ENCODE measurements at places on chromosomes 12 and 14.

DNA sequence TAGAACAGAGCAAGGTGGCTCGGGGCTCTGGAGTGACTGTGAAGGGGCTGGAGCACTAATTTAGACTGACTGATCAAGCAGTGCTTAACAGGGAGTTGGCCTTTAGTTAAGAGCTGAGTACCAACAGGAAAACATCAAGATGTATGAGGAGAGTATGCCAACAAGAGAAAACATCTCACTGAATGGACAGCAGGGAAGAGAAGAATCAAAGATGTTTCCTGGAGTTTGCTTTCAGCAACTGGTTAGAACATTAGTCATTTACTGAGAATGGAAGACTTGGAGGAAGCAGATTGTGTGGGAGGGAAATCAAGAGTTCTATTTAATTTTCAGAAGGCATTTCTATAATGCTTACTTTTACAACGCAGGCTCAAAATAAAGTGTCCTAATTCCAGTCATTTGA lies 259.3 kb downstream of the ADAMTS20 start:
- DNase-seq = no peak

- no peak for DNase-seq
Observed at GRCh38 chr12:12561371-12562015, 1.2 kb downstream of the DUSP16 start.

DNA sequence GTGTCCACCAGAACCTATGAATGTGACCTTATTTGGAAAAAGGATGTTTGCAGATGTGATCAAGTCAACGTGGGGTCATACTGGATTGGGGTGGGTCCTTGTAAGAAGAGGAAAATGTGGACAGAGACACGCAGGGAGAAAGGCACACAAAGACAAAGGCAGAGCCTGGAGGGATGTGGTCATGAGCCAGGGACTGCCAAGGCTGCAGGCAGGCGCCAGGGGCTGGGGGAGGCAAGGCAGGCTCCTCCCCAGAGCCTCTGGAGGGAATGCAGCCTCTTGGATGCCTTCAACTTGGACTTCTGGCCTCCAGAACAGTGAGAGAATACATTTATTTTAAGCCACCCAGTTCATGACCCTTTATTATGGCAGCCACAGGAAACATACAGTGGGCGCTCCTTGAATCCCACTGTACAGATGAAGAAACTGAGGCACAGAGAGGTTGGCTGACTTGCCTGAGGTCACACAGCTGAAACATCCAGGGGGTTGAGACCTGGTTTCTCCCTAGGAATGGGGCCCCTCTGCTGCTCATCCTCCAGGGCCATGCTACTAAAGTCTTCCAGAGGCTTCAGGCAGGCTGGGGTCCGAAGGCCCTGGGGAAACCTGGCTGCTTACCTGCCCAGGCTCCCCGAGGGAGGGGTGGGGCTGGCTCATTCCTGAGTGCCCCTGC lies 99.7 kb downstream of the RFLNA start:
- no peak for DNase-seq

- no peak for DNase-seq
Observed at GRCh38 chr12:92628476-92628875, 74.3 kb upstream of the PLEKHG7 start.

DNA sequence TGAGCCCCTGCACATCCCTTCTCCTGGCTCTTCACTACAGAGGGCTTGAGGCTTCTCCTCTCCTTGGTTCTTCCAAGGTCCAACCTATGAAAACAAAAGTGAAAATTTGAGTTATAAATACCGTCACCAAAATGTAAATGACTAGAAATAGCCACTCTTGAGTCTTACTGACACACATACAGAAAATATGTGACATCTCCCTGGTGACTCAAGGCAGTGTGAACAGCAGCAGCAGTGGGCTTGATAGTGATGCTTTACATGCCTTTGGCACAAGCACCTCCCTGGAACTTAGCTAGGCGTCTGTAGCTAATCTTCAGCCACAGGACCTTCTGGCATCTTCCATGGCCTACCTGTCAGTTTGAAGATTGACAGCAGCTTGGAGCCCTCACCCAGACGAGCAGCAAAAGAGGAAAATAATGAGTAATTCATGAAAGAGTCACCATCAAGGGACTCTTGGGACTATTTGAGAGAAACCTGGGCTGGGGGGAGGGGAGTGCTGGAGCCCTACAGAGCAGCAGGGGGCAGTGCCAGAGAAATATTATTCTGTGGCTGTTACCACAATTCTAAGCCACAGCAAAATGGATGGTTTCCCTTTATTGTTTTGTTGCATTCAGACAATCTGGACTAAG lies 158.0 kb downstream of the KCNK10 start:
- DNase-seq = no peak

GRCh38 chr12:123488539-123489230 lies 30.7 kb downstream of the SNRNP35 start:
- DNase-seq = no peak

DNA sequence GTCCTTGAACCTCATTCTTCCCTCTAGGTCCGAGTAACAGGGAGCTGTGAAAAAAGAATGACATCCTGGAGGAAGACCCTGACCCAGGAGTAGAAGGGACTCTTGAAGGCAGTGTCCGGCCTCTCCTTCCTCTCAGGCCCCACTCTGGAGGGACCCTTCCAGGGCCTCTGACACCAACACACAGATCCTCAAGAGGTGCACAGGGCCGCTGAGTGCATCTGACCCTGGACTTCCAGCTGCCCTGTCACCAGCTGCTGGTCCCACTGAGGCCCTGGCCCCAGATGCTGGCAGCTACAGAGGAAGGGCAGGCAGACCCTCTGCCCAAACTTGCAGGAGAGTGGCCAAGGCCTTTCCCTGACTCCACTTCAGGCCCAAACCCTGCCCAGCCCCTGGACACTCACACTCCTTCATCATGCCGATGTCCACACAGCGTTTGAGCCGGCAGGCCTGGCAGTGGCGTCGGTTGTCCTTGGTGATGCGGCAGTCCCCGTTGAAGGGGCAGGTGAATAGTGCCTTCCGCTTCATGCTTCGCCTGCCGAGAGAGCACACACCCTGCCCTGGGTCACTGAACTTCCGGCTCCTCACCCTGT lies 40.1 kb downstream of the VDR start:
- DNase-seq = no peak

GRCh38 chr14:88866305-88866704 lies 41.9 kb downstream of the TTC8 start:
- no peak for DNase-seq

- no peak for DNase-seq
Observed at GRCh38 chr14:91258011-91258618, 13.6 kb upstream of the GPR68 start.

- no peak for DNase-seq
Observed at GRCh38 chr12:92769124-92769901, 66.5 kb downstream of the PLEKHG7 start.

DNA sequence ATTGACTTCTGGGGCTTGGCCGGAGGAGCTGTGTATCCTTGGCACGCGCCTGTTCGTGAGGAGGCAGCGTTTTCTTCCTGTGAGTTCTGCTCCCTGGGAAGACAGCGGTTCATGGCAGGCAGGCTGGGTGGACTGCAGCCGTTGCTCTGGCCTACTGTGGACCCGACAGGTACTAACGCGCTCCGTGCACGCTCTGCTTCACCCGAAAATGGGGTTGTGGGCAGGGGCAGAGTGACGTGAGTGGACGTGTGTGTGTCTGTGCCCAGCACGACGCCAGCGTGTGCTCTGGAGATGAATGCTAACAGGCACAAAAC lies 179.1 kb downstream of the KIF26A start:
- DNase-seq = no peak

GRCh38 chr12:104152685-104153241 lies 14.8 kb upstream of the NFYB start:
- no peak for DNase-seq

GRCh38 chr12:19652386-19652785 lies 213.1 kb downstream of the AEBP2 start:
- no peak for DNase-seq

- DNase-seq = peak; percentile 29
Observed at GRCh38 chr14:96502621-96503305, 581 bp downstream of the PAPOLA start.

GRCh38 chr12:76706101-76706500 lies 57.8 kb upstream of the ZDHHC17 start:
- DNase-seq = no peak

GRCh38 chr14:36505181-36505815 lies 14.7 kb downstream of the NKX2-1 start:
- DNase-seq = no peak

DNA sequence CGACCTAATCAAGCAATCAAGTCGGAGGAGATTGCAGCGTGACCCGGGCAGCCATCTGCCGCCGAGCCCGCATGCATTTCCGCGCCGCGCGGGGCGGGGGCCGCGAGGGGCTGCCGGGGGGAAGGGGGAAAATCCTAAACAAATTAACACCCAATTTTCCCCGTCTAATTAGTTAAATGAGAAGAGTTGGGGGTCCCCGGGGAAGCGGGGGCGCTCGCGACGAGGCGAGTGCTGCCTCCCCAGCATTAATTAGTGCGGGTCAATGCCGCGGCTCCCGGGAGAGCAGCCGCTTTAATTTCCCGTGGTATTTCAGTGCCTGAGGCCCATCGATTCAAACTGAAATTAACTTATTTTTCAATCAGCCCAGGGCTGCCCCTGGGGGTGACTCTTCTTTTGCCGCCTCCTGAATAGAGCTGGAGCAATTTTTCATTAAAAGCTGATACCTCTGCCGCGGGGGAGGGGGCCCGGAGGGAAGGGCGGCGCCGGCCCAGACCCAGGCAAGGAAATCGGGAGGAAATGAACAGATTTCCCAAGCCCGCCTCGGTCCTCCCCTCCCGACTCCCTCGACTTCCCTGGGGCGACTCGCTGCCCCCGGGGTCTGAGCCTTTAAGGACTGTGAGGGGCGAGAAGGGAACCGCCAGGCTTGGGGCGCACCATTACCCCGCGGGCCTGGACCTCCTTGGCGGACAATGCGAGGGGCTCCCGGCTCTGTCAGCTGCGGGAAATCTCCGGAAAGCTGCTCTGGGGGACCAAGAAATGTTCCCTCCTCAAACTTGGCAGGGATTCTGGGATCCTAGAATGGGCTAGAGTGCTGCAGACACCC lies 18.9 kb downstream of the VSX2 start:
- DNase-seq = no peak

DNA sequence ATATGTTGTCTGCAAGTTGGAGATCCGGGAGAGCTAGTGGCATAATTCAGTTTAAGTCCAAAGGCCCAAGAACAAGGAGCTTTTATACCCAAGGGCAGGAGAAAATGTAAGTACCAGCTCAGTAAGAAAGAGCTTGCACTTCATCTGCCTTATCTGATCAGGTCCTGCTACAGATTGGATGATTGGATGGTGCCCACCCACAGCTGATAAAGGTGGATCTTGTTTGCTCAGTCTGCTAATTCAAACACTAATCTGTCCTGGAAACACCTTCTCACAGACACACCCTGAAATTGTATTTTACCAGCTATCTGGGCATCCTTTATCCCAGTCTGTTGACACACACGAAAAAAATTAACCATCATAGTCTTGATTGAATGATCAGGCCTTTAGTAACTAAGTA lies 230.7 kb upstream of the SLC16A7 start:
- DNase-seq = no peak

- DNase-seq = no peak
Observed at GRCh38 chr12:13436696-13437391, 240.3 kb downstream of the EMP1 start.

GRCh38 chr12:17108877-17109541 lies 503.0 kb upstream of the LMO3 start:
- no peak for DNase-seq

DNA sequence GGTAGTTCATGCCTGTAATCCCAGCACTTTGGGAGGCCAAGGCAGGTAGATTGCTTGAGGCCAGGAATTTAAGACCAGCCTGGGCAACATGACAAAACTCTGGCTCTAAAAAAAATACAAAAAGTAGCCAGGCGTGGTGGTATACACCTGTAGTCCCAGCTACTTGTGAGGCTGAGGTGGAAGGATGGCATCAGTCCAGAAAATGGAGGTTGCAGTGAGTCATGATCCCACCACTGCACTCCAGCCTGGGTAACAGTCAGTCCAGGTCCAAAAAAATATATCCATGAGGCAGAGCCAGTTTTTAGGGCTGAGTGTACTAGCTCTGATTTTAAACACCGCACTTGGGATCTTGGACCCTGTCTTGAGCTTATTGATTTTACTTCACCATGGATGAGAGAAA lies 30.6 kb upstream of the FICD start:
- DNase-seq = no peak

DNA sequence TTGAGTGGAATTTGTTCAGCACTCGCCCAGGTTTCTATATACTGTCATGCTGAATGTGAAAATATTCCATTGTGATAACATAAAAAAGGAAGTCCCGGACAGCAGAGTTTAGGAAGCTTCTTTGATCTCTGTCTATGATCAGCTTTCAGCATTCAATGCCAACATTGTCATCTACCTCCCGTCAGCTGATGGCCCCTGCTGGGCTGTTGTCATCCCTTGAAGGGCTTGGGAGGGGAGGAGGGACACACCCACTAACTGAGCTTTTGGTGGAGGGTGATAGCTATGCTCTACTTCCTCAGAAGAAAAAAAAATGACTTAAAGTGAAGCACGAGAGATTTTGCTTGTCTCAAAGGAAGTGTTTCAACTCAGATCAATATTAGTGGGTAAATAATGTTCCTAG lies 4.7 kb upstream of the KRT77 start:
- no peak for DNase-seq

- DNase-seq = peak; percentile 14
Observed at GRCh38 chr14:72476657-72477499, 417.0 kb downstream of the DPF3 start.

- no peak for DNase-seq
Observed at GRCh38 chr12:114933428-114934160, 249.6 kb upstream of the TBX3 start.

DNA sequence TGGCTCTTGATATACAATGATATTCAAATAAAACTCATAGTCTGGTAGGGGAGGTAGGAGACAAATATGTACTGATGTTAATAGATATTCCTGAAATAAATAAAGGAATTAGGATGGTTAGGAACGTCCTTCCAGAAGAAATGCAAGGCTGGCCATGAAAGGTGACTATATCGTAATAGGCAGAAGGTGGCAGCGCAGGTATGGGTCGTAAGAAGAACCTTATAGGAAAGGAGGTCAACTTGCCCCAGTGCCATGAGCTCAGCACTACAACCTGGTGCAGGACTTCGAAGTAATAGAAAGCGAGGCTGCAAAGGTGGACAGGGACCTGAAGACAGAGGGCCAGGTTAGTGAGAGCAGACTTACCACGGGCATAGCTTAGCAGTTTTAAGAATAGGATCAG lies 55.3 kb upstream of the FGD4 start:
- no peak for DNase-seq

DNA sequence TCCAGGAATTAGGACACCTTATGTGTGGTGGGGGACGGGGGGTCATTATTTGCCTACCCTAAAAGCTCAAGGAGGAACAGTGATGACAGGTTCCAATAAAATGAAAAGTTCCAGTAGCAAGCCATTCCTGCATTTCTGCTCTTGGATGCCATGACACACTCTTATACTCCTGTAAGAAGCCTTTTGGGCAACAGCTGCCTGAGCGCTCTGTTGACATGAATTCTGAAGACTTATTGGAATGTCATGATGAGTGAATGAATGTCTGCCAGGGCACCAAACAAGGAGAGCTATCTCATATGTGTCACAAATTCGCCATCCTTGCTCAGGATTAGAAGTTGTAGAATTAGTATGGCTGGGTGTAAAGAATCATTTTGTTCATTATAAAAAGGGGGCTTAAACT lies 36.3 kb downstream of the PTGER2 start:
- no peak for DNase-seq

GRCh38 chr12:132886529-132887477 lies 602 bp downstream of the CHFR start:
- DNase-seq = no peak

Data from stimulated activated CD8-positive, alpha-beta memory T cell treated with anti-CD3 and anti-CD28 coated beads, Interleukin-15, amount 100 ng/mL, for 24 hours (primary cell).